ENCODE measurements at places on chromosomes 6 and 20. TPM values are rescaled to one million over a fixed set of nuclear protein-coding genes. Genes with fewer than 3 reads are reported as not detected.

GRCh38 chr6:161463071-161463470 is 189.2 kb upstream of the AGPAT4 start:
- DNase-seq, result peak; percentile 57

- peak; percentile 39 for DNase-seq
Measured at GRCh38 chr6:88629838-88630494, 333.5 kb downstream of the RNGTT start.

GRCh38 chr6:71236926-71237434 is 51.6 kb upstream of the OGFRL1 start:
- DNase-seq, result no peak

GRCh38 chr6:44161997-44162338 is 3.3 kb downstream of the CAPN11 start:
- no peak for DNase-seq

GRCh38 chr6:168655462-168656152 is 214.6 kb downstream of the SMOC2 start:
- no peak for DNase-seq

GRCh38 chr6:70753870-70754380 is 86.2 kb downstream of the SMAP1 start:
- no peak for DNase-seq

DNA sequence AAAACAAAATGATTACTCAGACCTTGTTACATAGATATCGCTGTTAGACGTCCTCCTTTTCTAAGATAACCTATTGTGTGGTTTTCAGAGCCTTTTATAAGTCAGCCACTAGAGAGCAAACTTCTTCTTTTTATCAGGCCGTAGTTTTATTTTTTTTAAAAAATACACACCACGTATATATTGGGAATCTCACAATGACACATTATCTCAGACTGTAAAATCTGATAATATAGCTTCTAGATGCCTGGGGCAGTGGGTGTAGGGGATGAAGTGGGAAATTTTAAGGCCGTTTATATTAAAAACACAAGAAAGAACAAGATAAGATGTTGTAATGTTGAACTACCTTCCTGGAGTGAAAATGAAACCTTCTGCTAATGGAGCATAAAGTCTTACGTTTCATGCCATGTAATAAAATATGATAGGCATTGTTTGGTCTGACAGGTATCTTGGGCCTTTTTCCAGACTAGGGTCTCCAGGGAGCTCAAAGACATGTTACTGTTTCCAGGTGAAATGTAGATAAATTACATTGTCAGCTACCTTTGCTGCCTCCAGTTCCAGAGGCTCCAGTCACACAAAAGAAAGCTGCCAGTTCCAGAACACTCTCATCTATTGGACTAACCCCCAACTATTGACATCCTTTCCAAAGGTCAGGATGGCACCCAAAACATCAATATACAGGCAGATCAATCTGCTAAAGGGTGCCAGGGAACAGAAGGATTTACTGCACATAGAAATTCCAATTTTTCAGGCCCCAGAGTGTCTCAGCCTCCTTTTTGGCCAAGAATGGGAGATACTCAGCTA is 130.2 kb upstream of the AKIRIN2 start:
- peak; percentile 65 for DNase-seq

GRCh38 chr20:25251019-25251418 is 3.1 kb downstream of the PYGB start:
- DNase-seq, result no peak

GRCh38 chr6:107867302-107867615 is 43.1 kb upstream of the SCML4 start:
- DNase-seq, result no peak

DNA sequence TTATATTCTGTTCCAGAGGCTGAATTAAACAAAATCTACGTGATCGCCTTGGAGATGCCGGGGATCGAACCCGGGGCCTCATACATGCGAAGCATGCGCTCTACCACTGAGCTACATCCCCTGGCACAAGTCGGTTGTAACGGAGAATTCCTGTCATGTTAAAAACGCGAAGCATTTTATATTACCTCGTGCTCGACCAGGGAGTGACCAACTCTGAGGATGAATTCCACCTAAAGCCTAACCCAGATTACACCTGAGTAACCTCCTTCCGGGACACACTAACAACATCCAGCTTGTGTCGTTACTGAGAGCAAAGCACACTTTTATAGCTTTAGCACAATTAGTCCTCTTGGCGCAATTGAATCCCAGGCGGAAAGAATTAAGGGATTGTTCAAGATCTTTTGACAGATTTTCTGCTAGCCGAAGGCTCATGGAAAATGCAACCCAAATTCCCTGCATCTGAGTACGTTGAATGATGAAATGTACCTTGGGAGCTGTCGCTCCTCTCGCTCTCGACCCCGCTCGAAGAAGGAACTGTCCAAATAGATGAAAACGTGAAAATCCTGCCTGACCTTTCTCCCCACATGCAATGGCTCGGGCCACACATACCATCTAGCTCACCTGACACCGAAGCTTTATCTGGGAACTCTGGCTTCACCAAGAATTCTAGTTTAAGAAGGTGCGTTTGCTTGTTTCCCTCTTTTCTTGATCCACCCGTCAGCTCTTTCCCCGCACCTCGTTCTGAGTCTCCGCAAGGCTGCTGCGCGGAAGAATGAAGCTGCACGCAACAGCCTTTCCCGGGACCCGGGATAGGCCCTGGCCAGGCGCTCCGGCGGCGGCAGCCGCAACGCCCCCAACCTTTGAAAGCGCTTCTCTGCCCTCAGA is 148.3 kb downstream of the GPX5 start:
- peak; percentile 63 for DNase-seq

DNA sequence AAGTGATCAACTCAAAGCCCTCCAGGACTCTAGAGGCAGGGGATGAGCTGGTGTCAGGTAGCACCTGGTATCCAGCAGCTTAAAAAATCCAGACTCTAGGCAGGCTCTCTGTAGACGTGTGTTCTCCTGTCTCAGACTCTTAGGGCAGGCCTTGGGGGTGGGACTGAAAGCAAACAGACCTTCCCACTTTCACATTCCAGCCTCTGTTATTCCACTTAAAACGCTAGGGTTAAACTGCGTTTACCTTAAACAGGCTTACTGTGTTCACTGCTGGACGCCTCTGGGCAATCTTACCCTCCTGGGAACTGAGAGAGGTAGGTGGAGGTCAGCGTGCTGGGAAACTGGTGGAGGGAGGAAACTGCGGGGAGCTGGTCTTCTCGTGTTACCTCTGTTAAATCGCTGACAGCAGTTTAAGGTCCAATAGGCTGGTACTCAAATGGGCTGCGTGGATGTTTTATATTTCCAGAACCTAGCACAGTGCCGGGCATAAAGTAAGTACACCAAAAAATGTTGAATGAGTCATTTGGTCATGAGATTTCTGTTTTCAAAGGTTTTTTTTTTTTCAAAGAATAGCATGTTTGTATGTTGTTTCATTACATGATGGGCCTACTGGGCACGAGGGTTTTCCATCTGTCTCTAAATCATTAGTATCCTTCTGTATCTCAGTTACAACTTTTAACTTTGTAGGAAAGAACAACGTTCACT is at the start of gene GCNT2:
Gene GCNT2, plus strand, starts transcription at position 248 of the 705 bp plus-strand sequence. CDS start 7,561 bp downstream, outside the sequence.
- peak; percentile 96 for DNase-seq

DNA sequence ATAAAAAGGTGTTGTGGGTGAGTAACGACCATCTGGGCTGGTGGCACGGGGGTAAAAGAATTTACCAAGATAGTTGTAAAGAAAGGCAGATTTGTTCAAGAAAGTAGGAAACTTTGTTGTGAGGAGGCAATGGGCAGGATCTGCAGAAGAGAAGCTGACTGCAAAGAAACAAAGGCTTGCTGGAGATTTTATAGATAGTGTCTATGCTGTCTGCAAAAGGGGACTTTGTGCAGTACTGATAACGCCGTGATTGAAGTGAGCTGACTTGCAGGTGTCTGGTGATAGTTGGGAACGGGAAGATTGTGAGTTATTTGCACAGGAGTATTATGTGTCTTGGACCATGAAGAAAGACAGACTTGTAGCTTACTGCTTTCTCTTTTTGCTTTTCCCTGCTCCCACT is 36.8 kb upstream of the GSTA3 start:
- DNase-seq, result no peak

DNA sequence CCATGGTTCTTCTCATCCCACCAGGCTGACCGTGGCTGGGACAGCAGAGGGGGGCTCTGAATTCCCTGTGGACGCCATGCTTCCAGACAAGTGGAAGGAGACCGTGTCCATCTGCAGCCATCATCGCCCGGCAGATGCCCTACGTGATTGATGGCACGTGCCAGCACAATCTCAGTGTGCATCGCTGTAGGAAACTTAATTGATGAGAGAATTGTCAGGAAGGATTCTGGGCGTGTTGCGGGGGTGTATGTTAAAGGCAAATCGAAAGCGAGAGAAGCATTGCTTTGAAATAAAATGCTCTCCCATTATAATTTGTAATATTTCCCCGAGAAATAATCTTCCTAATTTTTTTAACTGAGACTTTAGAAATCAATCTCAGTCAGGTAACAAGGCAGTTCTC is 185.5 kb upstream of the CDH4 start:
- no peak for DNase-seq

GRCh38 chr20:59806578-59806975 is 126.9 kb downstream of the SYCP2 start:
- no peak for DNase-seq

DNA sequence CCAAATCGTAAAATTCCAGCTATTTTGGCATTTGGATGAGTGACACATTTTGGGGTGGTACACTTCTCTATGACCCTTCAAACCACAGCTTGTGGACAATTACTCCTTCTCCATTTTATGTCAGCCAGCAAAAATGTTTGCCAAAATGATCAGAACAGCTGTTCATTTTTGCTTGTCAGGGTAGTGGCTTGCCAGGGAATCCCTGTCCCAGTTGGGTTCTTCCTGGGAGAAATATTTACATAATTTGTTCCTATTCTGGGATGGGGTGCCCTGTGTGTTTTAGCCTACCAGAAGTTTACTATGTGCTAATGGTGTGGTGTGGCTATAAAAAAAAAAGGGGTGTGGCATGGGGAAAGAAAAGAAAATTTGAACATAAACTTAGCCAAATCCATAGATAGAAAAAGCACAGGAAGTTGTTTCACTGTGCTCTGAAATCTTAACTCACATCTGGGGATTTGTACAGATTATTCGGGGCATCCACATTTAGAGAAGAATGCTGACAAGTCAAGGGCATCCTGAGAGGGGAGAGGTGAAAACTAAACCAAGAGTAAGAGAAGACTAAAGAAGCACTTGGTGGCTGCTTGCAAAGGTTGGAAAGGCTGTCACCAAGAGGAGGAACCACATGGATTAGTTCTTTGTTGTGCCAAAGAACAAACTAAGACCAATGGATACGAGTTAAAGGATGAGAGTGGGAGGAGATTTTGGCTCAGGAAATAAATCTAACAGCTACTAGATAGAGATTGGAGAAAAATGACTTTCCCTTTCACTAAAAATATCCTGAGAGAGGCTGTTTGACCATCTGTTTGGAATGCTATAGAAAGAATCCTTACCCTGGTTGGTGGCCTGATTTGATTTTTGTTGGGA is 55.2 kb upstream of the RBM24 start:
- no peak for DNase-seq

DNA sequence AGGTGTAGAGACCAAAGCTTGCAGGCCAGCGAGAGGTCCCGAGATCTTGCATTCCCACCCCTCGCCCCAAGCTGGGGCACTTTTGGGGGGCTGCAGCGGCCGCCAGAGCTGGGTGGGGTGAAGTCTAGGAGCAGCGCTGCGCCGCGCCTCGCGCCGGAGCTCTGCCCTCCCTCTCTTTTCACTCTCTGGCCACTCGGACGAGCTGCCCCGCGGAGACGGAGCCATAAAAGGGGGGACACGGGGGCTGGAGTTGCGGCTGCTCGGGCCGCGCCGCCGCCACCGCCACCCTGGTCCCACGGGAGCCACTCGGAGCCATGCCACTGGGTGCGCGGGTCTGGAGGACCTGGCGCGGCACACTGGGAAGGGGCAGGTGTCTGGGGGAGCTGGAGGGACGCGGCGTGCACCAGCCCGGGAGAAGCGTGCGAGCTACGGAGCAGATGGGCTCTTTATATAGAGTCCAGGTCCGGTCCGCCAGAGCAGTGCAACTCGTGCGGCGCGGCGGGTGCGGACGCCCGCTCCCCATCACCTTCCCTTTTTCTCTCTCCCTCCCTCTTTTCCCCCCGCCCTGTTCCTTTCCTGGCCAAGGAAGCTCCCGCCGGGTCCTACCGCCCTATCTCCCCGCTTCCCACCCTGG is 687 bp upstream of the HTR1B start:
- DNase-seq, result no peak

MEP1A gene
- total RNA-seq, result not detected

TGM3 gene
- not detected for total RNA-seq

STMND1 gene
- total RNA-seq, result not detected

RIMS4 gene
- total RNA-seq, result 0.05 TPM

TOX2 gene
- not detected for total RNA-seq
